Stimulated activated CD8-positive, alpha-beta memory T cell treated with anti-CD3 and anti-CD28 coated beads, Interleukin-4, amount 100 ng/mL, for 24 hours (primary cell): ENCODE measurements at places on chromosomes 12 and 14.

- peak; percentile 49 for DNase-seq
Observed at GRCh38 chr14:49621114-49621881, 699 bp downstream of the MGAT2 start.

GRCh38 chr14:105933238-105933637 is 406.9 kb downstream of the TMEM121 start:
- no peak for DNase-seq

DNA sequence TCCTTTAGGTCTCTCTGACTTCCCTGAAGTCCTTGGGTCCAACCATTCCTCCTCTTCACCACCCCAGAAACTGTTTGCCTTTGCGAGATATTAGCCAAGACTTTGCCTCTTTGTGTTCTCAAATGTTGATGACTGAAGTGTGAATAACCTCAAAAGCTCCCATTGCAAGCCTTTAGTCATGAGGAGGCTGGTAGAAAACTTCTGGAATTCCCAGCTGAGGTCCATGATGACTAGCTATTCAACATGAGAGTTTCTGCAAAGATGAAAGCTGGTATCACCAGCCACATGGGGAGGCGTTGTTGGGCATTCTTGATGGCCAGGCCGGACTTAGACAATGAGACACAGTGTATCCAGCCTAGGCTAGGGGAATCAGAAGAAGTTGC is 111.7 kb downstream of the TBX5 start:
- no peak for DNase-seq

DNA sequence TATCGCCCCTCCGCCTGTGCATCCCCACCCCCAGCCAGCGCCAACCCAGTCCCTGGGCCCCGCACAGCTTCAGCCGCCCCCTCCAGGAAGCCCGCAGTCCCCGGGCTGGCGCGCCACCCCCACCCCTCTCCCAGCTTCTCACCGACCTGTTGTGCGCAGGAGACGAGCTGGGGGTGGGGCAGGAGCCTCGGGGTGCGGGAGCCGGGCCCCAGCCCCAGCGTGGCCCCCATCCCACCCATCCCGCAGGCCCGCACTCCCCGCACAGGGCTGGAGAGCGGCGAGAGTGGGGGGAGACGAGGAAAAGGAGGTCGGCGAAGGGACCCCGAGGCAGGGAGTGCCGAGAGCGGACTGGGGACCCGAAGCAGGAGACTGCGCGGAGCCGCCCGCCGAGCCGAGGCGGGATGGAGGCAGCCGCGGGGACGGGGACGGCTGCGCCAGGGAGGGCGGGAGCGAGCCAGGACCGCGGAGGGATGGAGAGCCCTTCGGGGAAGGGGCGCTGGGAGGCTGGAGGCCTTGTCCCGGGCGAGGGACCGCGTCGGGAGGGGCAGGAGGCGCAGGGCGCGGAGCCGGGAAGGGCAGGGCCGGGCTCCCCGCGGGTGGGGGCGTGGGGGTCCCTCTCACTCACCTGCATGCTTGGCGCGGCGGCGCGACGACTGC is 498 bp downstream of the PIANP start:
- DNase-seq, result no peak

DNA sequence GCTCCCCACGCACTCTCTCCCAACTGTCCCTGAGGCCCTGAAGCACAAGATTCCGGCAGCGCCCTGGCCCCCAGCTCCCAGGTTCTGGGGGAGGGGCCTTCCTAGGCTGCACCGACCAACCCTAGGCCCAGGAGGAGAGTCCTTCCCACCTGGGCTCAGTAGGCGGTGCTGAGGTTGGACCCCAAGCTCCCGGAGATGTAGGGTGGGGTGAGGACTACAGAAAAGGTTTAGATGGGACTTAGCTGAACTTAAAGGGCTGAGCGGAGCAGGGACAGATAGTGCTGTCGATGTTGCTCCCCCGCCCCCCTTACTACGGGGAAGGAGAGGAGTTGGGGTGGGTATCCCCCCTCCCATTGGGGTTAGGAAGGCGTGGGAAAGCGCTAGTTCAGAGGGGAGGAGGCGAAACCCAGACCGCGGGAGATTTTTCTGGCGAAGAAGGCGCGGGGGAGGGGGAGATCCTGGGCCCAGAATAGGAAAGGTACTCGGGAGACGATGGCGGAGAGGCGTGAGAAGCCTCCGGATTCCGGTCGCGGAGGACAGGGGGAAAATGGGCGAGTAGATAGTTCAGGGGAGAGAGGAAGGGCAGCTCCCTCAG is 4.2 kb upstream of the BAZ2A start:
- DNase-seq, result peak; percentile 12

GRCh38 chr14:64734990-64735389 is 30.8 kb downstream of the PLEKHG3 start:
- no peak for DNase-seq

- DNase-seq, result no peak
Observed at GRCh38 chr12:110856542-110856941, 9.8 kb downstream of the CCDC63 start.

- no peak for DNase-seq
Observed at GRCh38 chr14:56891226-56891625, 80.9 kb upstream of the OTX2 start.

DNA sequence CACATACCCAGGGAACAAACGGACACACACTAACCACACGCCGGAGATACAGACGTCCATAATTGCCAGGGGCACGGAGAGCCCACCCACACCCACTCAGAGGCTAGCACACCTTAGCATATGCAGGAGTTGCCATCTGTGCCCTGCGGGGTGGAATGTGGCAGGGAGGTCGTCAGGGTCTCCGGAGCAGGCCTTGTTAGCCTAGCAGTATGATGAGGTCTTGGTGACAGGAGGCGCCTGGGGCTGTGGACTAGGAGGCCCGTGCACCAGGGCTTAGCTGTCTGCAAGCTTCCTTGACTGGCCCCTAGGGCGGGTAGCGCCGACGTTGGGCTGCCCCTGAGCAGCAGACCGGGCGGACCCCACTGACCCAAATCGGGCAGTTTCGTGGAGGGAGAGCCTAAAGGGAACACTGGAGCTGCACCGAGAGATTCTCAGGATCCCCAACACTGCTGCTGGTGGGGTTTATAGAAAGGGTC is 10.0 kb downstream of the STAC3 start:
- no peak for DNase-seq

DNA sequence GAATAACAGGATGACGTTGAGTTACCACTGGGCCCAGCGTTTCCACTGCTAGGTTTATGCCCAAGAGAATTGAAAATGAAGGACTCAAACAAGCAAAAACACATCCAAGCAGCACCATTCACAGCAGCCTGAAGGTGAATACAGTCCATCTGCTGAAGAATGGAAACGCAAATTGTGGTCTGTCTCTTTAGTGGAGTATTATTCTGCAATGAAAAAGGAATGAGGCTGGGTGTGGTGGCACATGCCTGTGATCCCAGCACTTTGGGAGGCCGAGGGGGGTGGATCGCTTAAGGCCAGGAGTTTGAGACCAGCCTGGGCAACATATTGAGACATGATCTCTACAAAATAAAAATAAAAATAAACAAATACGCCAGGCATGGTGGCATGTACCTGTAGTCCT is 41.9 kb upstream of the RFLNA start:
- no peak for DNase-seq

- no peak for DNase-seq
Observed at GRCh38 chr12:121722511-121722910, 10.0 kb downstream of the TMEM120B start.

GRCh38 chr14:102883089-102883541 is 39.3 kb upstream of the AMN start:
- no peak for DNase-seq

DNA sequence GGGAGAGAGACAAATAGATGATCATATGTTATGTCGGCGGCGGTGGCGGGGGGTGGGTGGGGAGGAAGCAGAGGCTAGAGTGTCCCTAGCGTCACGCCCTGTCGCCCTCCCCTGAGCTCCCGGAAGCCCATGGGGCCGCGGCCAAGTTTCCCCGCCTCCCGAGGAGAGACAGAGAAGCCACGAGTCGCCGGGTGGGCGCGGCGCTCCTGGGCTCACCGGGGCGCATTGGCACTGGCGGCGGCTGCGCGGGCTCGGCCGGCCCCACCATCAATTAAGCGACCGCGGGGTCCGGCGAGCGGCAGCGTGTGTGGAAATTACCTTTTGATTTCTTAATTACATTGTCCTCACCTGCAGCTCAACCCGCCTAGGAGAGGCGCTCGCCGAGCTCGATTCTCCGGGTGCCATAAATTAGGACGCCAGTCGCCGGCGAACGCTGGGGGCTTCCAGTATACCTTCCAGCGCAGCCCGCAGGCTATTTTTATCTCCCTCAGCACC is 119.9 kb upstream of the LHX5 start:
- no peak for DNase-seq

DNA sequence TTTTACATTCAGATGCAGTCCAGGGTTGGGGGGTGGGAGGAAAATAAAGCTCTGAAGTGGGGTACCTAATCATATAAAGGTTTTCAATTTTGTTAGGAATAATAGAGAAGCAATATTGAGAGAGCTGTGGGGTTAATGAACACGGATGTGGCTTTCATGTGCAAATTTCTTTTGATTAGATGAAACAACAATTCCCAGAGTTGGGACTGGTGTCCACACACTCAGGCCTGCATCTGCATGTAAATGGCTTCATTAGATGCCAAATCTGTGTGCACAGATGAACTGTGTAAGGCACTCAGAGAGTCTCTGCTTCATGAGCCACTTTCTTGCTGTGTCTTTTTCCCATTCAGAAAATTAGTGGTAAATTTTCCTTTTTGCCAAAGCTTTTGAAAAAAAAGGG is 377.1 kb upstream of the NOVA1 start:
- DNase-seq, result no peak

- DNase-seq, result no peak
Observed at GRCh38 chr12:59004456-59004855, 84.2 kb upstream of the LRIG3 start.

GRCh38 chr14:81776531-81776930 is 242.9 kb upstream of the SEL1L start:
- DNase-seq, result no peak

DNA sequence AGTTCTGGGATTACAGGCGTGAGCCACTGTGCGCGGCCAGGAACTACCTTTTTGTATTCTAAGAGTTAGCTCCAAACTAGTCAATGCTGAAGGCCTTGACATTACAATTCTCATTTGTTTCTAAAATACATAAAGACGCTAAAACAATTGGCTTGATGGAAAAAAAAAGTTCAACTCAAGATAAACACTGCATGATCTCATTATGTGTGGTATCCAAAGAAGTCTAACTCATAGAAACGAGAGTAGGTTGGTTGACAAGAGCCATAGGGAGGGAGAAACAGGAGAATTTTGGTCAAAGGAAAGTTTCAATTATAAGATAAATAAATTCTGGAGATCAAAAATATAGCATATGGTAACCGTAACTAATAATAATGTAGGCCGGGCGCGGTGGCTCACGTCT is 20.0 kb upstream of the RNF34 start:
- DNase-seq, result no peak

- DNase-seq, result no peak
Observed at GRCh38 chr14:93034671-93034994, 81.1 kb downstream of the ITPK1 start.
